ENCODE measurements at places on chromosomes 4 and X. TPM values are rescaled to one million over a fixed set of nuclear protein-coding genes. Genes with fewer than 3 reads are reported as not detected.

AWAT2 gene
- polyA plus RNA-seq: not detected

PDCL2 gene
- not detected for polyA plus RNA-seq

APOOL gene
- polyA plus RNA-seq: 1.8 TPM

TXK gene
- polyA plus RNA-seq: 1.1 TPM

CXCL11 gene
- not detected for polyA plus RNA-seq

CDS1 gene
- polyA plus RNA-seq: 0.04 TPM

ARR3 gene
- not detected for polyA plus RNA-seq

DNA sequence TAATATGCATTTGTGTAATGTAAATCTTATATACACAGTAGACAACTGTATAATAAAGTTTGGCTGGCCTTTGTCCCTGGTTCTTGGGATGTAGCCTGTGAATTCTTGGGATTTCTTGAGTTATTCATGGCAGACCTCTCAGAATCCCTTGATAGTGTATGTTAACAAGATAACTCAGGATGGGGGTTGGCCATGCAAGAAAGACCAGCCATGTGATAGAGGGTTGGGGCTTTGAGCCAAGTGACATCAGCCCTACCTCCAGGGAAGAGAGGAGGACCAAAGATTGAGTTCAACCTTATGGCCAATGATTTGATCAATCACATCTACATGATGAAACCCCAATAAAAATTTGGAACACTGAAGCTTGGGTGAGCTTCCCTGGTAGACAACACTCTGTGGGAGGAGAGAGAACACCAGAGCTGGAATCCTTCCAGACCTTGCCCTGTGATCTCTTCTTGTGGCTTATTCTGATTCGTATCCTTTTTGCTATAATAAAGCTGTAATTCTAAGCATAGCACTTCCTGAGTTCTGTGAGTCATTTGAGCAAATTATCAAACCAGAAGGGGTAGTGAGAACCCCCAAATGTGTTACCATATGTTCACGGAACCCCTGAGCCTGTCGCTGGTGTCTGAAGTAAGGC, 11.3 kb downstream of the SLC2A9 start:
- H3K36me3 ChIP-seq: no peaks in the 10 kb centered on the region
- no peak for DNase-seq
- H3K4me1 ChIP-seq: peaks cover 18% of the 10 kb centered on the region

DNA sequence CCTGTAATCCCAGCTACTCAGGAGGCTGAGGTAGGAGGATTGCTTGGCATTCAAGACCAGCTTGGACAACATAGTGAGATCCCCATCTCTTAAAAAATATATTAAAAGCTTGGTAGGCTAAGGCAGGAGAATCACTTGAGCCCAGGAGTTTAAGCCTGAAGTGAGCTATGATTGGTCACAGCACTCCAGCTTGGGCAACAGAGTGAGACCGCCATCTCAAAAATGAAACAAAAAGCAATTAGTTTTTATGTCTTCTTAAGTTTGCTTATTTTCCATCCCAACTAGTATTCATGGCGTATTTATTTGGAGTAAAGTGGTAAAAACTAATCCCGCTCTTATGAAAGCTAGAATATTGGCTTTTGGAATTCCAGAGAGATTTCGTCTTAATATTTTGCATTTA, 25.4 kb upstream of the PDE5A start:
- H3K27me3 ChIP-seq: no peaks in the 10 kb centered on the region
- no peak overlapping the region for H3K4me3 ChIP-seq
- DNase-seq: no peak
- H3K4me1 ChIP-seq: no peaks in the 10 kb centered on the region
- H3K27ac ChIP-seq: no peak overlapping the region

- H3K27me3 ChIP-seq: no peaks in the 10 kb centered on the region
- H3K4me3 ChIP-seq: no peak overlapping the region
- H3K27ac ChIP-seq: peak overlapping the region; percentile 85
- no peak for DNase-seq
Measured at GRCh38 chr4:42638993-42639392, 17.9 kb downstream of the ATP8A1 start.

DNA sequence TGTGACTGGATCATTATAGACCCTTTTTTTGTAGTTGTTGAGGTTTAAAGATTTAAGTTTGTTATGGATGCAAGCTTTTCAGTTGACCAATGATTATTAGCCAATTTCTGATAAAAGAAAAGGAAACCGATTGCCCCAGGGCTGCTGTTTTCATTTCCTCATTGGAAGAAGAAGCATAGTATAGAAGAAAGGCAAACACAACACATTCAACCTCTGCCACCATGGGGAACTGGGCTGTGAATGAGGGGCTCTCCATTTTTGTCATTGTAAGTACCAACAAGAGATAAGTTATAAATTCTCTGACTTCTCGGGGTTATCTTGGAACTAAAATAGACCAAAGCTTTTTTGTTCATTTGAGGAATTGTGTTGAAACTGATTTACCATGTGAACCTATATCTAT, at the start of gene CYBB:
Gene CYBB (plus strand): TSS at position 203 of the 400 bp plus-strand sequence. CDS start 19 bp downstream, at position 222.
- DNase-seq: peak; percentile 56
- peak within 1 kb of the TSS; percentile 89 for H3K4me3 ChIP-seq
- H3K27me3 ChIP-seq: no peaks in the 10 kb centered on the region
- peaks cover 55% of the 10 kb centered on the region for H3K4me1 ChIP-seq
- peaks cover 26% of the 10 kb centered on the region for H3K36me3 ChIP-seq
- H3K27ac ChIP-seq: peak within 1 kb of the TSS; percentile 48

GRCh38 chr4:70099206-70099605, 49.0 kb downstream of the HTN1 start:
- H3K27ac ChIP-seq: no peak overlapping the region
- no peak overlapping the region for H3K4me3 ChIP-seq
- DNase-seq: no peak
- H3K36me3 ChIP-seq: no peaks in the 10 kb centered on the region

GRCh38 chr4:82785611-82786400, 12.8 kb downstream of the SCD5 start:
- no peak overlapping the region for H3K27ac ChIP-seq
- H3K4me1 ChIP-seq: no peaks in the 10 kb centered on the region
- no peak for DNase-seq

DNA sequence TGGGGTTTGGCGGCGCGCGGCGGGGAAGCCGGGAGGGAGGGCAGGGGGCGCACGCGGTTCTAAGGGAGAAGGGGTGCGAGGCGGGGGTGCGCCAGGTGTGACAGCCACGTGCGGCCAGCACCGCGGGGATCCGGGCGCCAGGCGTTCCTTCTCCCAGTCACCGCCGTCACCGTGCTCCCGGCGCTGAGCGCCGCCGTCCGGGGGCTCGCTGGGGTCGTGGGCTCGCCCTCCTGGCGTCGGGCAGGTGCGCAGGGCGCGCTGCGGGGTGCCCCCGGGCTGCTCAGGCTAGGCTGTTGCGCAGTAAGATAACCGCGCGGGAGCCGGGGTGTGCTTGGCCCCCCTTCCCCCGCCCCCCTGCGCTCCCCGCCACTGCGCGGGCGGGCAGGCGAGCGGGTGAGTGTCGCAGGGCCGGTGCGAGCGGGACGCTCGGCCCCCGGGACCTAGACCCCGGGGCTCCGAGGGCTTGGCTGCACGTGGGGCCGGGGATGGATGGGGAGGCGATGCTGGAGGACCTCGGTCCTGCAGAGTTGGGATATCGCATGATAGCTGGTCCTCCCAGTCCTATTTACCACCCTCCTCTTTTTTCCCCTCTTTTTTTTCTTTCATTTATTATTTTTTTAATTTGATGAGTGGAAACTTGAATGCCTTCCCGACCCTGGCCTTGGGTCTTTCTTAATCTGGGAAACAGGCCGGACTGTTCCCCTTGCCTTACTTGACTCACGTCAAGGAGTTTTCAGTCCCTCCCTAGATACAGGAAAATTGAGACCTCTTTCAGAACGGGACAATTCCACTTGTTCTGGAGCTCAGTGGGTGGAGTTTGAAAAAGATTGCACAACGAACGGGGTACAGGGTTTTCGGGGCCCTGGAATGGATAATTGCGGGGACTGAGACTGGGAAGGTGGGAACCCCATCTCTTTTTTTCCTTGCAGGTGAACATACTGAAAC, 797 bp downstream of the TXLNG start:
- H3K4me3 ChIP-seq: no peak overlapping the region
- peak overlapping the region; percentile 89 for H3K27ac ChIP-seq
- peaks cover 8% of the 10 kb centered on the region for H3K4me1 ChIP-seq
- H3K36me3 ChIP-seq: peaks cover 2% of the 10 kb centered on the region

- no peak for DNase-seq
- no peak overlapping the region for H3K4me3 ChIP-seq
- H3K27me3 ChIP-seq: no peaks in the 10 kb centered on the region
- no peaks in the 10 kb centered on the region for H3K36me3 ChIP-seq
- peaks cover 17% of the 10 kb centered on the region for H3K4me1 ChIP-seq
Measured at GRCh38 chr4:152081024-152081423, 320.2 kb upstream of the GATB start.

GRCh38 chr4:153594210-153594609, 89.9 kb upstream of the TLR2 start:
- no peaks in the 10 kb centered on the region for H3K27me3 ChIP-seq
- no peak overlapping the region for H3K27ac ChIP-seq
- H3K4me1 ChIP-seq: no peaks in the 10 kb centered on the region

GRCh38 chr4:2080429-2081300, 21.5 kb downstream of the NAT8L start:
- H3K4me3 ChIP-seq: no peak overlapping the region
- H3K27ac ChIP-seq: no peak overlapping the region
- no peaks in the 10 kb centered on the region for H3K36me3 ChIP-seq
- DNase-seq: no peak

GRCh38 chrX:17547658-17548057, 172.7 kb downstream of the NHS start:
- no peak overlapping the region for H3K4me3 ChIP-seq
- no peaks in the 10 kb centered on the region for H3K4me1 ChIP-seq
- H3K36me3 ChIP-seq: no peaks in the 10 kb centered on the region
- no peaks in the 10 kb centered on the region for H3K27me3 ChIP-seq
- no peak for DNase-seq

DNA sequence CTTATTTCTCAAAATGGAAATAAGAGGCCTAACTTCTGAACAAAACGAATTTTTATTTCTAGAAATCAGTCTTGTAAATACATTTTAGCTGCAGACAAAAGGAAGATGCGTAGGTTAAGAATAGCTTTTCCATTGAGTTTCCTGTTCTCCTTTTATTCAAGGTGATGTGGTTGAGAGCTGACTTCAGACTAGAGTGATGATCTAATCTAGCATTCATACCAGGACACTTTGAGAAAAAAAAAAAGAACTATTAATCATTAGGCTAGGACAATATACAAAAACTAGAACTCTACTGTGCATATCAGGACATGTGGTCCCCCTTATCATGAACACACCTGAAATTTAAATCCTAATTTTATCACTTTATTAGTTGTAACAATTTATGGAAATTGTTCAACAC, 884.5 kb upstream of the EPHA5 start:
- H3K4me1 ChIP-seq: no peaks in the 10 kb centered on the region
- no peak overlapping the region for H3K27ac ChIP-seq
- no peak overlapping the region for H3K4me3 ChIP-seq
- H3K36me3 ChIP-seq: no peaks in the 10 kb centered on the region
- DNase-seq: no peak

- H3K4me3 ChIP-seq: no peak overlapping the region
- no peaks in the 10 kb centered on the region for H3K4me1 ChIP-seq
- H3K36me3 ChIP-seq: no peaks in the 10 kb centered on the region
- H3K27ac ChIP-seq: no peak overlapping the region
- no peak for DNase-seq
- no peaks in the 10 kb centered on the region for H3K27me3 ChIP-seq
Measured at GRCh38 chr4:83606460-83606859, 70.6 kb downstream of the GPAT3 start.

All from B cell (primary cell).